NCI-H1105 treated with DMSO at 0.1 percent for 48 hours (cell line): ENCODE measurements at places on chromosomes 3 and 15.
A peak's percentile ranks its signal among the peaks of the same experiment; 100 is the strongest.

- DNase-seq, result no peak
Measured at GRCh38 chr3:138327831-138328230, 1.8 kb downstream of the NME9 start.

- no peak for DNase-seq
Measured at GRCh38 chr15:35279811-35280210, 194.7 kb upstream of the NANOGP8 start.

DNA sequence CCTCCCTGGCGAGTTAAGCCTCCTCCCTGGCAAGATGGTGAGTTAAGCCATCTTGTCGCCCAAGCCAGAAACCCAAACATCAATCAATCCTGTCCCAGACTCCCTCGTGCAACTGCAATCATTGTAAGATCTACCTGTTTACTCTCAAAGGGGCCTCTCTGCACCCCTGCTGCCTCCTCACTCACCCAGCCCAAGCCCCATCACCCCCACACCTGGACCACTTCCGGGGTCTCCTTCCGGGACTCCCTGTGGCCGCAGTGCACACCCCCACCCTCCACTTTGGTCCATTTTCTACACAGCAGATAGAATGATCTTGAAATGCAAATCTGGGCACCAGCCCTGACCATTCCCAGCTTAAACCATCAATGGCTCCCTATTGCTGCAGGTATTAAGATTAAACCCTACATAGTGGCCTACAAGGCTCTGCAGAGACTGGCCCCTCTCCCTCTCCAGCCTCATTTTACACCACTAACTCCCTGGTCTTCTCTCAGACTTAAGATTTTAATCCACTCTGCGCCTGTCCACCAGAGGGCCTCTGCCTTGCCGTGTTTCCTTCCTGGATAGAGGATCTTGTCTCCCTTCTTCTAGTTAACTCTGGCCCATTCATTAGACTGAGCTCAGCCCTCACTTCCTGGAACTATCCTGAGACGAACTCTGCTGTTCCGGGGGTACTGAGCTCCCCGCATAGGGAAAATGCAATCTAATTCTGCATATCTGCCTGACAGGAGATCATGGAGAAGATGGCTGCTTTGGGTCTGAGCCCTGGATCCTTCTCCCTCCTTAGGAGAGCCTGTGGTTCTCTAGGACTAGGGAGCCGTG, 41.9 kb upstream of the SLC6A1 start:
- peak; percentile 19 for DNase-seq

- DNase-seq, result no peak
Measured at GRCh38 chr15:49270541-49271421, 100.7 kb downstream of the GALK2 start.

- no peak for DNase-seq
Measured at GRCh38 chr15:100663915-100664281, 61.5 kb downstream of the ASB7 start.

GRCh38 chr15:100726421-100727190, 124.2 kb downstream of the ASB7 start:
- no peak for DNase-seq

GRCh38 chr15:36958606-36959005, 141.7 kb downstream of the MEIS2 start:
- no peak for DNase-seq

DNA sequence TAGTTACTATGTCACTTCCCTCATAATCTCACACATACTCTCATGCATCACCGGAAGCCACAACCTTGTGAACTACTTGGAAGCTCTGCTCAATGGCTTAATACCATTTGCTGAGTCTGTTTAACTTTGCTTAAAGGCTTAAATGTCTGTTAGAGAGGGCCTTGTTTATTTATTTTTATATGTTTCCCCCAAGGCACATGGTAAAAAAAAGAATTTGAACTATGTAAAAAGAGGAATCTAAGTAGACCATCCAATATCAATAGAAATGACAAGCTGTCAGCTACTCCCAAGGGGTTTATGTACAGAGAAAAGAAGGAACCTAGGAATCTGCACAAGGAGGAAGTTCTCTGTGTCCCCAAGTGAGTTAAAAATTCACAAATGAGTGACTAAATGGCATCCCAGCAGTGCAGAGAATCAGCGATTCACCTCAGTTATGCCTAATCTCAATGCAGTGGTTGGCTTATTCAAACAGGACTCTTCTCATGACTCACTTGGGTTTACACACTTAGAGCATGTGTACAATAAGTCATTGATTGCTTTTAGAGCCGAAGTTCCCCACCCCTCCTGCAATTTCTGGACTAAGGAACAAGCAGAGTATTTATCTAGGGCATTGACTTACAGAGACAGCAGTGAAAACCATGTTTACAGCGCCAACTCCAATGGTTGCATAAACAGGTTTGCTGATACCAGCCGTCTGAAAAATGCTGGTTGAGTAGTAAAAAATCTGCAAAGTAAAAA, 24.4 kb downstream of the SLC2A2 start:
- DNase-seq, result no peak

DNA sequence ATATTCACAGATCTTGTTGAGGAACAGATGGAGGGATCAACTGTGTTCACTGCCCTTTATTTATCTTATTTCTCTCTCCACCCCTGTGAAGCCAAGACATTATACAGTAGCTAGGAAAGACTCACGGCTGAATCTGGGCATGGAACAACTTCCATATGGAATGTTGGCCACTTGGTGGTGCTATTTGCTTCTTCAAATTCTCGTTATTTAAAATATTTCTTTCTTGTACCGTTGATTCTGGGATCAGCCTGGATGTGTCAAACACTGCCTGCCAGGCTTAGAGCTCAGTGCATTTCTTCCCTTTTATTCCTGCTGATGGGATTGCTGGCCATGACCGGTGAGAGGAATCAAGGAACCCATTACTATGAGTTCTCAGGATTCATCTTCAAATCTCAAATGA, 17.5 kb upstream of the GASK1A start:
- peak; percentile 45 for DNase-seq

DNA sequence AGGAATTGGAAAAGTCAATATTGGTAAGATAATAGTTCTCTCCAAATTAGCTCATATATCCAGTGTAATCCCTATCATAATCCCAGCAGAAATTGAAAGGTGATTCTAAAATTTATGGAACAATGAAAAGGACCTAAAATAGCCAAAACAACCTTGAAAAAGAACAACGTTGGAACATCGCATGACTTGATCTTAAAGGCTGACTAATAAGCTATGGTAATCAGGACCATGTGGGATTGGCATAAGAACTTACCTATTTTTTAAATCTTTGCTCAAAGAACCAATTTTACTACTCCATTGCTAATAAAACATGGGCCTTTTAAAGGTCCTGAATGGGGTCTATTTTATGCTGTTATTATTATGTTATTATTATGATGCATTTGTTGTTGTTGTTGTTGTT, 40.9 kb downstream of the B3GNT5 start:
- no peak for DNase-seq

DNA sequence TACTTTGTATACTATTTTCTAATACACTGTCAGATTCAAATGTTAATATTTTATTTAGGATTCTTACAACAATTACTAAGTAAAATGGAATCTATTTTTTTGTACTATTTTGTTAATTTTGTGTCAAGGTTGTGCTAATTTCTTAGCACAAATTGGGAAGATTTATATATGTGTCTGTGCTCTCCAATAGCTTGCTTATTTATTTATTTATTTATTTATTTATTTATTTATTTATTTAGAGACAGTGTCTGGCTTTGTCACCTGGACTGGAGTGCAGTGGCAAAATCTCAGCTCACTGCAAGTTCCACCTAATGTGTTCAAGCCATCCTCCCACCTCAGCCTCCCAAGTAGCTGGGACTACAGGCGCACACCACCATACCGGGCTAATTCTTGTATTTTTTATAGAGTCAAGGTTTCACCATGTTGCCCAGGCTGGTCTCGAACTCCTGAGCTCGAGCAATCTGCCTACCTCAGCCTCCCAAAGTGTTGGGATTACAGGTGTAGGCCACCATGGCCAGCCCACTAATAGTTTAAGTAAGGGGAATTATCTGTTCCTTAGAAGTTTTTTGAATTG, 34.6 kb downstream of the CTXND1 start:
- DNase-seq, result no peak

DNA sequence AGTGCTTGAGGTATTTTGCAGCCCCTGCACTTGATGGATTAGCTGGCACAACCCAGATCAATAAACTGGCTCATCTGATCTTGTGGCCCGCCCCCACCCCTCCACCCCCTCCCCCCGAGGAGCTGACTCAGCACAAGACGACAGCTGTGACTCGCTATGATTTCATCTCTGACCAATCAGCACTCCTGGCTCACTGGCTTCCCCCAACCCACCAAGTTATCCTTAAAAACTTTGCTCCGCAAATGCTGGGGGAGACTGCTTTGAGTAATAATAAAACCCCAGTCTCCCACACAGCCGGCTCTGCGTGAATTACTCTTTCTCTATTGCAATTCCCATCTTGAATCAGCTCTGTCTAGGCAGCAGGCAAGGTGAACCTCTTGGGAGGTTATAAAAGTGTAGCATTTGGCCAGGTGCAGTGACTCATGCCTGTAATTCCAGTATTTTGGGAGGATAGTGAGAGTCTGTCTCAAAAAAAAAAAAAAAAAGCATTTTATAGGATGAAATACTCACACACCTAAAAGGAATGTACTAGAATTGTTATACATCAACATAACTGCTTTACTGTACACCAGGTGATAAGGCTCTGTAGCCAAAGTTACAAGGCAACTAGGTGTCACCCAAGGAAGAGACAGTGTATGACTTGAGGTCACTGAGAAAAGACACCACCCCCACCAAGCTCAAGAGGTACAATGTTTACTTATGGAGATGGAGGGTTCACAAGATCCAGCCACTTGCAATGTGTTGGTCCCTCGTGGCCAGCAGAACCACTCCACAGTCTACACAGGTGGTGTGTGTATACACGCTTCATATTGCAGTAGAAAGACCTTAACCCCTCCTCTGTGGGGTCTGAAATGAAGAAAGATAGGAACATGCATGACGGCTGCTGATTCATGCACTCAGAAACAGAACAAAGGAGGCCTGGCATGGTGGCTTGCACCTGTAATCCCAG, 8.6 kb downstream of the ZNF445 start:
- no peak for DNase-seq

DNA sequence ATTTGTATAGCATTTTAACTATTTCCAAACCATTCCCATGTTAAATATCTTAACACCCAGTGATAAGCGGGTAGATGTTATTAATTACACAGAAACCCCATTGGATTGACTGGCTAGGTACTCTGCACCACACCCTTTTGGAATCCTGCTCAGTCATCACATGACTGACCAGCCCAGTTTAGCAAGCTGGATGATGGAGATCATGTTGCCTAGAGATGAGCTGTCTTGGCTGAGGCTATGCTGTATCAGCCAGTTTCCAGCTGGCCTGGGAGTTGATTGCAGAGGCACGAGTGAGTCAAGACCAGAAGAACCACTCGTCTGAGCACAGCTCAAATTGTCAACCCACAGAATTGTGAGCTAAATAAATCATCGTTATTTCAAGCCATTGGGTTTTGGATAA, 124.6 kb downstream of the ZNF621 start:
- DNase-seq, result no peak

DNA sequence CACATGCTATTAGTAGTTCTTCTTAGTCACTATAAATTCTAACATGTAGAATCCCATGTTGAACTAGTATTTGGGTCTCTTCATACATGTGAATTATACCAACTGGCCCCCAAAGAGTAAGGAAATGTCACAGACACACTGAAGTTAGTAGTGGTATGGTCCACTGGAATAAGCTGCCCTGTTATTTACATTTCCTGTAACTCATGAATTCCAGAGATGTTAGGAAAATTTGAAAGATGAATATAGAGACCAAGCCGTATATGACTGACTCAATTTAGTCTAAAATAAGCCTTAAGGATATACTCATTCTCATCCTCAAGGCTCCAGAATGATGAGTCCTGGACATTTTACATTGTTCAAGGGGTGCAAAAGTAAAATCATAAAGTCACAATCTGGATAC, 81.2 kb downstream of the FBXL22 start:
- no peak for DNase-seq

- no peak for DNase-seq
Measured at GRCh38 chr3:49717211-49717958, 2.1 kb downstream of the AMIGO3 start.

DNA sequence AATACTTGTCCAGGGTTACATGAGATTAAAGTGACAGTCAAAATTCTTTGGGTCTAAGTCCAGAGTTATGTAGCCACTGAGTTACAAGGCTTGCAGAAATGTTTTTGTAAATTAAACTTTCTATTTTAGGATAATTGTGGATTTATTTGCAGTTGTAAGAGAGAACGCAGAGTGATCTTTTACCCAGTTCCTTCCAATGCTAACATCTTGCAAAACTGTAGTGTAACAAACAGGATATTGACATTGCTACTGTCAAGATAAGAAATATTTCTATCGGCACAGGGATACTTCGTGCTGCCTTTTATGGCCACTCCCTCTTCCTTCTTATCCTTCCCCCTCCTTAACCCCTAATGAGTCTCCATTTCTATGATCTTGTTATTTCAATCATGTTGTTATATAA, 1022.9 kb downstream of the MCTP2 start:
- no peak for DNase-seq

- no peak for DNase-seq
Measured at GRCh38 chr3:180180795-180181194, 144.1 kb upstream of the PEX5L start.

DNA sequence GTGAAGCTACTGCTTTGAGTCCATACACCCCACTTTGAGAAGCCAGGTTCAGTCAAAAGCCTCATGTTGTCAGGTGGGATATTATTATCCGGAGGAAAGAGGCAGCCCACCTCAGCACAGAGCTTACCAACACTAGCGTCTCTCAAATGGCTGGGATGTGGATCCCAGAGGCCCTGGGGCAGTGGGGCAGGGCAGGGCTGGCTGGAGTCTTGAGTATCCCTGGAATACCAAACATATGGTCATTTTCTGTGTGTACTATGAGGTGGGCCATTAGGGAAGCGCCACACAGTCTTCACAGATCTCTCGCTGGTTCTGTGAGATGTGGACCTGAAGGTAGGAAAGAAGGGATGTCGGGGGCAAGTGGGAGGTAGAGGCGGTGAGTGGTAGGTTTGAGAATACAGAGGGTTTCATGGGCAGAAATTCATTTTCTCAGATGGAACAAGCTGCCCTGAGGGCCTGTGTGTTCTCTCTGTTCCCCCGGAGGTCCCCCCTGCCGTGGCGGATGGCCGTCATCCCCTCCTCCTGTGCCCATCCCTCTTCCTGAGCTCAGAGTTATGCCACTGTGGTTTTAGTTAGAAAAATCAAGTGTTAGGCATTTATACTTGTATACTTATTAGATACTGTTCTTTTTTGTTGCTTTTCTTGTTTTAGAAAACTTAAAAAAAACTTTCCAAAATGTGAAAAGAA, 66.4 kb downstream of the USP13 start:
- no peak for DNase-seq

DNA sequence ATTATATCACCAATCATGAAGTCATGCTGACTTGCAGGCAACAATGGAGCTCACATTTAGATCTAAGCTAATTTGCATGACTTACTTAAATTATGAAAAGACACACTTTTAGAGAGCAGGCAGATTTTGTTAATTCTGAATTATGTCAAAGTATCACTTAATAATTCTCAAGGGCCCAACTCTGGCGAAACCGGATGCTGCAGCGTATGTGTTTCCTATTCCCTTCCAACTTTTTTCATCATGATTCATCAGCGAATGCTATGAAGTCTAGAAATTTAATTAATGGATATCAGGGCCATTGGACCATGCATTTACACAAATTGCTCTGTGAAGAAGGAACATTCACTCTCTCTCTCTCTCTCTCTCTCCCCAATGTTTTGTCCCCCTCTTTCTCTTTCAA, 63.5 kb upstream of the GOLGA8A start:
- DNase-seq, result no peak
